Vagina (tissue), 2 donors: ENCODE measurements at places on chromosomes 12 and 14.

- no peak for DNase-seq
Observed at GRCh38 chr12:93128332-93128707, 199.2 kb upstream of the EEA1 start.

DNA sequence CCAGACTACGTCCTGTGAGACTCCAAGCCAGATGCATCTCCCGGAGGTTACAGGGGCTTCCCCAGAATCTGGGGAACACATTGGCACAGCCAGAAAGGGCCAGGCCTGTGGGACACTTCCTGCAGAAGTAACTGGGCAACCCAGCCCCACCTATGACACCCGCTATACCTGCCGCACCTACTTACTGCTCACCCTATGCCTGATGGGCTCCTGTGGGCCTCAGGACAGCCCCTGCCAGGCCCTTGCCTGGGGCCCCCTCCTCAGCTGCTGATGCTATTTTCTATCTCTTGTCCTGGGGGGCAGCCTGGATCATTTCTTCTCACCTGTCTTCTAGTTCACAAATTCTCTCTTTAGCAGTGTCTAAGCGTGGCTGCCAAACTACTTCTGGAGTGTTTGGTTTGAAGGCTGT, 28.7 kb downstream of the JAG2 start:
- DNase-seq = no peak

DNA sequence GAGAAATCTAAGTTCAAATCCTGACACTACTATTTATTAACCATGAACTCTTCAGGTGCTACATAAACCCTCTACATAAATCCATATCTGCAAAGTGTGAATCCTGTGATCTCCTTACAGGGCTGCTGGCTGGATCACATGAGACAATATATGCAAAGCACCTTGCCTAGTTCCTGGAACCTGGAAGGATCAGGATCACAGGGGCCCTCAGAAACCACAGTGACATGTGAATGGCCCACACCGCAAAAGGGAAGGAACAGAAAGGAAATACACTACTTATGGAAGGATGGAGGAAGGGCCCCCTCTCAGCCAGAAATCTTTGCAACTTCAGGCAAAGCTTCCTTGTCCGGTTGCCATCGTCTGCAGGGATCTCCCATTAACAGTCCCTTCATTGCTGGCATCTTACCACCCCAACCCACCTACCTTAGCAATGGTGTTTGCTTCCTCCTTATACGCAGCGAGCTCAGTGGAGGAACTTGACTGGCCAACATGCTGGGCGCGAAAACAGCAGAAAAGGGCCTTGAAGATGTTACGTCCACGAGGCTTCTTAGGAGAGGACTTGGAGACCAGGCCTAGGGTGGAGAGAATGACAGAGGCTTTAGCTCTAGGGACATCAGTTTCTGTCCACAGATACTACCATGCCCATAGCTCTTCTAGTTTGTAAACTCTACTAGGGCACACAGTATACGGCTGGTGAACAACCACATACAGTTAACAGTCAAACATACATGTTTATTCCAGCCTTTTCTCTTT, 10.7 kb upstream of the AVIL start:
- DNase-seq = no peak

DNA sequence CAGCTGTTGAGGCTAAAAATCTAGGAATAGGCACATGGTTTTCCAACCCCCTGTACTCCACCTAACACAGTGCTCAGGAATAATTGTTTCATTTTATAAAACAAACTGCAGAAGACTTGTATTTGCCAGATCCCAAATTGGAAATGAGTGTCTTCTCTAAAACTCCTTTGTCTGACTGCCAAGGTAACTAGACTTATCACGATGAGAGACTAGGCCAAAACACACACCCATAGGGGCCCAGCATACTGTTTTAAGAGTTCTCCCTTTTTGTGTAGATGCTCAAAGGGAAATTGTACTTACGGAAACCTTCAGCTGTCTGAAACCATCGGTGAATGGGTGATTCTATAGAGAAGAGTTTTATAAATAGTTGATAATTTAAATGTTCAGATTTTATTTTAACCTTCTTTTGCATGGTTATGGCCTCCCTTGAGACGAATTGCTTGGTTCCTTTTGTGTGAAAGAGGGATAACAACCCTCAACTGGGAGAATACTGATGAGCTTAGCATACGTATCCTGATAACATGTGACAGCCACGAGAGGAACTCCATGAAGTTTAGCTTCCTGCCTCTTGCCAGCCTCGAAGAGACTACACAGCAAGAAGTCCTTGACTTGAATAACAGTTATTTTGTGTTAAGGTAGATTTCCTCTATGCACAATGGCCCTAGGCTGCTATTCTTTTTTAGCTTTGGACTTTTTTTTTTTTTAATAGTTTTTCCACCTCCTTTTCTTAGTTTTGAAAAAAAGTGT, 103.3 kb downstream of the PELI2 start:
- DNase-seq = no peak

DNA sequence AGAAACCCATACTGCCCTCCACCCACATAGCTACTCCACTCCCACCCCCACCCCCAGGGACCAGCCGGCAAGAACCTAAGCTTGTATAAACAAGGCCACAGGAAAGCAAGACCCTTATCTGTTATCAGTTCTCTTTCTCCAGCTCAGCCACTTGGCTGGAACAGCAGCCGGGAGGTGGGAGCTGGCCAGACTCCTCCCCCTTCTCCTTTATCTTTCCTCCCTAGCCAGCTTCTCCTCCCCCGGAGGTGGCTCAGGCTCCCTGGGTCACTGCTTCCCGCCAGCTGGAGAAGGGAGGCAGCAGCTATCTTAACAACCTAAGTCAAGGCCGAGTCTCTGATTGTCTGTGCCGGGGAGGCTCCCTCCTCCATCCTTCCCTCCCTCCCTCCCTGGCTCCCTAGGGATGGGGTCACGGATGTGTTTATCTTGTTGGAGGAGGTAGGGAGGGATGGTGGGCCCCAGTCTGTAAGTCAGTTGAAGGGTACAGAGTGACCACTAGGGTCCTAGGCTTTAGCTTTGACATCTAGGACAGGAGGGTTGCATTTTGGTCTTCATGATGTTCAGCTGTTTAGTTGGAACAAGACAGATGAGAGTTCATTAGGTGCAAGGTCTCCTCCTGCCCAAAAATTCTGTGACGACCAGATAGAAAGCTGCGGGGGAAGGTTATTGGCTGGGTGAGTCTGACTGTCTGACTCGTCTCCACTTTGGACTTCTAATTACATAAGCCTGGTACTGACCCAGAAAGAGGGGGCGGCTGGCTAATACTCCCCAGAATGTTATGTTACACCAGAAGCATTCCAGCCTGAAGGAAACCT, 29.7 kb downstream of the ZFP36L1 start:
- no peak for DNase-seq

DNA sequence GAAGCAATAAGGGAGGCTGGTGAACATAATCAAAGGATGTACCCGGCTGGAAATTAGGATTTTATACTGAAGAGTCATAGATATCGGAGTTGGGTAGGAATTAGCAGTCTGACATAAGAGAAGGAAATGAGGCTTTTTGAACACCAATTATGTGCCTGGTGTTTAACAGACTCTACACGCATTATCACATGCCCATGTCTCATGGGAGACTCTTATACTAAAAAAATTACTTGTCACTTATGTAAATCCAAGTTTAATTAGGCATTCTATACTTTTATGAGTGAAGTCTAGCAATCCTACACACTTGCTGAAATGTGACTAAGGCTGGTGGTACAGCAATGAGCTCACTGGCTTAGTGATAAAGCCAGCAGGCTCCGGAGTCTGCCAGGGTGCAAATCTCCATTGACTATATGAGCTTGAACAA, 93.5 kb downstream of the NUAK1 start:
- peak; percentile 13 for DNase-seq

DNA sequence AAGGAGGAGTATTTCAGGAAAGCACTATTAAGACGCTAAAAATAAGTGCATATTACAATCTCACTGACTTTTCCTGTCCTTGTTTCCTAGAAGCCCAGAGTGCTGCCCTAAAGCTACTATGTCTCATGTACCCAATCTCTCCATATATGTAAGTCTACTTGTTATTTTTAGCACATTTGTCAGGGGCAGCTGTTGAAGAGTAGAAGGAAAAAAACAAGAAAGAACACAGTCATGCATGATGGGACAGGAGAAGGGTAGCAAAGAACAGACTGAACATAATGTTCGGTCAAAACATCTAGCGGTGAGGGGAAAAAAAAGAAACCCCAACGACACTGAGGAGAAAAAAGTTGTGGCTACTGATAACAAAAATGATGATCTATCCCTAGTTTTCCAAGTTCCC, 14.3 kb downstream of the YBX3 start:
- DNase-seq = no peak

GRCh38 chr12:111519083-111519482, 80.0 kb downstream of the ATXN2 start:
- DNase-seq = no peak

DNA sequence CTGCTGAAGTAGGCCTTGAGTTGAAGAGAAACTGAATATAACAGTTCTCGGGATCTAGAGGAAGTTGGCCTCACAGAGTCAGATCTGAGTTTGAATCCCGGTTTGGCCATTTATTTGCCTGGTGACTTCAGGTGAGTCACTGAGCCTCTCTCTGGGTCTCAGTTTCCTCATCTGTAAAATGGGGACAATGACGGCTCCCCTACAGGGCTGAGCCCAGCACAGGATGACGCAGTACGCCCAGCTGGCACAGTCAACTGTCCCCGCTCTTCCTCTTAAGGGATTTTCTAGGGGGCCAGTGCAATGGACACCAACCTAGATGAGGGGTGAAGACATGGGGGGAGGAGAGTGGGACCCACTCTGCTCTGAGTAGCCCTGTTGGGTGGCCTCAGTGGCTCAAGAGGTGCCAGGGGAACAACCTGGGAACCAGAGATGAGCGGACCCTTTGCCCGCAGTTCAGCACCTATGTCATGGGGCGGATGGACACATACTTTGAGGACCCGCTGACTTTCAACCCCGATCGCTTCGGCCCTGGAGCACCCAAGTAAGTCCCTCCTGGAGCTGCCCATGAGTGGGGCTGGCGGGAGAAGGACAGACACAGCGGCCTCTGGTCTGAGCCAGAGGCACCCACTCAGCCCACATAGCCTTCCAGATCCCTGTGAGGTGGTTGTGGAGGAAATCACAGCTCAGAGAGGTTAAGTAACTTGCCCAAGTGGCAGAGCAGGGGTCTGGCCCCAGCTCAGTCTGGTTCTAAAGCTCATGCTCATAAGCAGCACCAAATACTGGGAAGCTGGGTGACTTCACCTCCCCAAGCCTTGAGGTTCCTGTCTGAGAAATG, 41.1 kb downstream of the CYP46A1 start:
- peak; percentile 56 for DNase-seq

GRCh38 chr14:57139173-57139572, 129.5 kb downstream of the EXOC5 start:
- DNase-seq = no peak

DNA sequence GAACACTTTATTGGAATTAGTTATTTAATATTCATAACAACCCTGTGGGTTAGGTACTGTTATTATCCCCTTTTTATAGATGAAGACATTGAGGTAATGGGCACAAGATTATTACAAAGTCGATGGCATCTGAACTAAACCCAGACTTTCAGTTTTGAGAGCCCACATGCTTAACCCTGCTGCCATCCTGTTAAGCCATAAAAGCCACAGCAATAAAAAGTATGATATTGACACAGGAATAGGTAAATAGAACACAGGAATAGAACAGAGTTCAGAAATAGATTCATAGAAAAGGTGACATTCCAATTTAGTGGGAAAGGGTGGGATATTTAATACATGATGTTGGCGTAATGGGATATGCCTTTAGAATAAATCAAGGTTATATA, 119.8 kb downstream of the SLC38A1 start:
- DNase-seq = no peak

DNA sequence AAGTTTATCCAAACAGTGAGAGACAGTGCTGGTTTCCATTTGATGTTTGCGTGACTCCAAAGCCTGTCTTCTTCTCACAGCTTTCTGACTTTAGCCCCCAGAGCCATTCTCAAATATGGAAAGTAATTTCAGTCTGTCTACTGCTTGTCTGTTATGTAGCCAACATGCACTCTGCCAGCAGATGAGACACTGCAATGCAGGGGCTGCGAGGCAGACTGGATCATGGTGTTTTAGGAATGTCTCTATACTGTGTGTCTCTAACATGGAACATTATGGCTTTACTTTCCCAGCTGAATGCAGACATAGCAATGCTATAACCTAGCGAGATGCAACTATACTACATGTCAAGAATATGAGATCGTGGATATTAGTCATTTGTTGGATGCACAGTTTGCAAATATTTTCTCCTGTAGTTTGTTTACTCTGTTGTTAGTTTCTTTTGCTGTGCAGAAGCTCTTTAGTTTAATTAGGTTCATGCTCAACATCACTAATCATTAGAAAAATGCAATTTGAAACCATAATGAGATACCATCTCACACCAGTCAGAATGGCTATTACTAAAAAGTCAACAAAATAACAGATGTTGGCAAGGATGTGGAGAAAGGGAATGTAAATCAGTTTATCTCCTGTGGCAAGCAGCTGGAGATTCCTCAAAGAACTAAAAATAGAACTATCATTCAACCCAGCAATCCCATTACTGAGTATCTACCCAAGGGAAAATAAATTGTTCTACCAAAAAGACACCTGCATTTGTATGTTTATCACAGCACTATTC, 235.8 kb upstream of the TMTC1 start:
- DNase-seq = no peak

- DNase-seq = peak; percentile 46
Observed at GRCh38 chr12:129190827-129191226, 337.5 kb downstream of the GLT1D1 start.

GRCh38 chr14:105568859-105569766, 42.7 kb downstream of the TMEM121 start:
- no peak for DNase-seq

GRCh38 chr12:96132819-96133218, 61.4 kb upstream of the ELK3 start:
- no peak for DNase-seq

GRCh38 chr12:7989827-7990491, 42.6 kb upstream of the FOXJ2 start:
- no peak for DNase-seq

- no peak for DNase-seq
Observed at GRCh38 chr12:52165096-52165855, 26.5 kb downstream of the KRT80 start.

DNA sequence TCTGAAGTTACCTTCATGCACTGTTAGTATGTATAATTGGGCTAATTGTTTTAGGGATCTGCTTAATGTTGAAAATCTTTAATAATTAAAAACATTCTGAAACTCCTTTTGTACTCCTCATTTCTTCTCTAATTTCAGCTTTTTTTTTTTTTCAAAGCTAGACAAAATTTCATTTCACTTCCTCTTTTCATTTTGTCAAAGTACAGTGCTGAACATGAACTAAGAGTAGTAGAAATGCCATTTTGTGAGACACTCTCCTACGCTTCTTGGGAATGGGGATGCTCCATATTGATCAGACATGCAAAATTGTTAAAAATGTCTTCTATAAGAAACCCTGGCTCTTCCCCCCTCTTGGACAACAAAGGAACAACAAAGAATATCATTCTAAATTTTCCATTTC, 1.7 kb downstream of the ABCD2 start:
- DNase-seq = no peak

- DNase-seq = no peak
Observed at GRCh38 chr14:72557671-72558070, 336.2 kb downstream of the DPF3 start.

- no peak for DNase-seq
Observed at GRCh38 chr12:103997286-103997900, 31.7 kb downstream of the TDG start.

GRCh38 chr12:40287369-40287975, 62.7 kb downstream of the LRRK2 start:
- no peak for DNase-seq
